ENCODE measurements at places on chromosomes 6 and 20.

- peak; percentile 22 for DNase-seq
Measured at GRCh38 chr20:18058661-18059467, 1.1 kb upstream of the OVOL2 start.

DNA sequence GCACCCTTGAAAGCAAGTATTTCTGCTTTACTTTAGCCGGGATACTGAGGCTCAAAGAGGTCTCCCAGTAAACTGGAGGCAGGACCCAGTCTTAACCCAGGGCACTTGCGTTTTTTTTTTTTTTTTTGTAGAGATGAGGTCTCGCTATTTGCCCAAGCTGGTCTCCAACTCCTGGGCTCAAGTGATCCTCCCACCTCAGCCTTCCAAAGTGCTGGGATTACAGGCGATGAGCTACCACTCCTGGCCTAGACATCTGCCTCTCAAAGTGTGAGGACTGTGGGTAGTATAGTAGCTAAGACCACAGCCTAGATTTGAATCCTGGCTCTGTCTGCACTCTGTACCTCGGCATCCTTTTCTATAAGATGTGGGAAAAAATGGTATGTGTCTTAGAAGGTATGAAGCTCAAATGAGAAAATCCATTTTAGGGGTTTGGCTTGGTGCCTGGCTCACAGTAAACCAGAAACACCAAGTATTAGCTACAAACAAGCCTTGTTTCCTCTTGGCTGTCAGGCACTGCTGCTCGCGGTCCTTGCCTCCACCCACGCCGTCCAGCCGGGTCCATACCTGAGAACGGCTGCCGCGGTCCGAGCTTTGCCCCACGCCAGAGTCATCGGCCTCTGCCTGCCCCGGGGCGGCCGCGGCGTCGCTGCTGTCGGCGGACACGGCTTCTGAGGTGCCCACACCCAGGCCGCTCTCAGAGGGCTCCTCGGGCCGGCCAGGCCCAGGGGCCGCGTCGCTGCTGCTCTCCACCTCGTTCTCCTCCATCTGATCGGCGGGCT is 1.2 kb downstream of the ZNF335 start:
- DNase-seq, result peak; percentile 37

GRCh38 chr20:20498076-20498861 is 130.4 kb downstream of the INSM1 start:
- DNase-seq, result peak; percentile 59

DNA sequence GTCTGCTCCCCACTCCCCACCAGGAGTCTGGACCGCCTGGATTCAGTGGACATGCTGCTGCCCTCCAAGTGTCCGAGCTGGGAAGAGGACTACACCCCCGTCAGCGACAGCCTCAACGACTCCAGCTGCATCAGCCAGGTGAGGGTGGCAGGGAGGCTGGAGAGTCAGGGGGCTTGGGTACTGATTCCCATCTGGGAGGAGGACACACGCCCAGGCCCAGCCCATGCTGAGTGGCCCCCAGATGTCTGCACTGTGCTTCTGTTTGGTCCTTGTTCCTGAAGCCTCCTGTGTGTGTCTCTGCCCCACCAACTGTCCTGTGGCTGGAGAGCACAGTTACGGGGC is 101.6 kb upstream of the MYL9 start:
- DNase-seq, result no peak

DNA sequence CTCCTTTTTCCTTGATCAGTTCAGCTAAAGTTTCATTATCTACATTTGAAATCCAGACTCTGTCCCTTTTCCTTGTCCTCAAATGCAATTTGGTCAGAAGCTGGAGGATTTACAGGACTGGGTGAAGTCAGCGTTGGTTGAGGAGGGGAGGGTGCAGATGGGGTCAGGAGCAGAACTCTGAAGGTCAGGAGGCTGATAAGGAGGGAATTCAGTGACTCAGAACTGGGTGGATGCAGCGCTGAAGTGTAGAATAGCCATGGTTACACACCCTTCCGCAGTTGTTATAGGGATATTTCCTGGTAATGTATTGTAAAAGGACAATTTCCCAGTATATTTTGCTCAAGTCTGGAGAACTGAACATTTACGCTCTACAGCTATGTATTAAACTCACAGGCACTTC is 133.1 kb upstream of the FOXA2 start:
- DNase-seq, result no peak

- no peak for DNase-seq
Measured at GRCh38 chr20:46802722-46803121, 91.9 kb upstream of the EYA2 start.

DNA sequence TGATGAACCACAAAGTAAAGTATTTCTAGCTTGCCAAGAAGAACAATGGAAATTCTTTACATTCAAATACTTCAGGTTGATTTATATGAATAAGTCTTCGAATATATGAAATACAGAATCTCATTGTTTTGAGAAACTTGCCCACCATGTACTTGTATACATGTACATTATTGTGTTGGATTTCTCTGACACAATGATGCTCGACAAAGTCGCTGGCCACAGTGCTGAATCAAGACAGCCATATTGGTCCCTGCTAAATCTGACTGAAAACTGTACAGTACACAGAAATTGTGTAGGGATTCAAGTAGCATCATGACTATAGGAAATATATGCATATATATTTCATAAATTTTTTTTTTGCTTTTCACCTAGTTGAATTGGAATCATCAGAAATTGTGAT is 13.1 kb upstream of the LIN28B start:
- peak; percentile 51 for DNase-seq

DNA sequence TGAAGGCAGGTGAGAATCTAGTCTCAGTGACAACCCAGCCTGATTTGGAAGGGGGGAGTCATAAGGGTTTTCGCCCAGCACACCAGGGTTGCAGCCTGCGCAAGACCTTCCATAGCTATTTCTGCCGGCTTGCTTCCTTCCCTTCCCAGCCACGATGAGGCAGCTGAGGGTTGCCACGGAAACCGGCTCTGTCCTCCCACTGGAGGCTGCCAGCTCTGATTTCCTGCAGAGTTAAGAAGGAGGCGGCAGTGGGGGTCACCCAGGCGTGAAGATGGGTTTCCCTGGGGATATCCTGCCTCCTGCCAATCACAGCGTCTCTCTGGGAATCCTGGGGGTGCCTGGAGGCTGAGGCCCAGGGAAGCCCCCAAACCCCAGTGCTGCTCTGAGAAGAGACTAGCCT is 23.1 kb upstream of the KCNB1 start:
- peak; percentile 82 for DNase-seq

GRCh38 chr20:10501402-10501801 is 66.3 kb downstream of the SLX4IP start:
- DNase-seq, result peak; percentile 66

DNA sequence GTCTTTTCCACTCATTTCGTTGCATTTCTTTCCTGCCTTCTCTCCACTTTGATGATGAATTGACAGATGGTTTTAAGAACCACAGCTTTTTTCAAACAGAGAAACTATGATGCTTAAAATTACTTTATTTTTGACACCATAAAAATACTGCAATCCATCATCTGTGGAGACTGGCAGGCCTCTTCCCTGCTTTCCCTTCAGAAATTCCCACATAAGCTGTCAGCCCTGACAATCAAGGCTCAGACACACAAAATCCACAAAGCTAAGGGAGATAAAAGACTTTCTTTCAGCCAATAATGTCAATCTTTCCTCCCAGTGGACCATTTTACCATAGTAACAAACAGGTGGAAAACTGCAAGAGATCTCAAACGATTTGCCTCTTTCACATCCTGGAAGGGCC is 82.4 kb downstream of the IPCEF1 start:
- no peak for DNase-seq

- no peak for DNase-seq
Measured at GRCh38 chr20:17946040-17946439, 22.6 kb downstream of the SNX5 start.

DNA sequence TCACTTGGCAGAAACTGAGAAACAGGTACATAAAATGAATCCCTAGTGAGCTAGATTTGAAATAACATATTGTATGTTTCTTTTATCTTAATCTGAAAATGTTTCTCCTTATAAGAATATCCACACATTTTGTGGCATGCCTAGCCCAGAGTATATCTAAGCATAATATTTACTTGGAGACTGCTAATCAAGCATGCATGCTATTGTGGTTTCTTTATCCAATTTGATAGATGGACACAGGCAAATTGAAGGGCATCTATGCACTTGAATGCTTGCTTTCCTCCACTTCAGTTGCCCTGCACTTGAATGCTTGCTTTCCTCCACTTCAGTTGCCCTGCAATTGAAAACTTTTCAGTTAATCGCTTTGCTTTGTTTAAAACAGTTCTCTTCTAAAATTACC is 729.8 kb downstream of the TBC1D32 start:
- peak; percentile 11 for DNase-seq

- DNase-seq, result no peak
Measured at GRCh38 chr6:101853231-101854085, 459.9 kb downstream of the GRIK2 start.

DNA sequence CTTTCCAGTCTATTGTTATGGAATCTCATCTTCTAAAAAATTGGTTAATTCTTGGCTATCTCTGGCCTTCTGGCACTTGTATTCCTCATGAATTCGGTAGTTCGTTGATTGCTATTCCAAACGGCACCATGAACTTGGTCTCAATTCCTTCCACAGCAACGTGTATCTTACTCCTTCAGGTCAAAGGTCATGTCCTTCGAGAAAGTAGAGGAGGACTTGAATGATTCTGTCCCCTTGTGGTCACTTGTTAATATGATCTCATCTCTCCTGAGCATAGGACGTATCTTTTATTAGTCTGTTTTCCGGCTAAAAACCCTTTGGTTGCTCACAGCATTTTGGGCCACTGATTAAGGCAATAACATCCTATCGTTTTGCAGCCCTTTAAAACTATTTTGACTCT is 9.4 kb downstream of the TLDC2 start:
- DNase-seq, result no peak

DNA sequence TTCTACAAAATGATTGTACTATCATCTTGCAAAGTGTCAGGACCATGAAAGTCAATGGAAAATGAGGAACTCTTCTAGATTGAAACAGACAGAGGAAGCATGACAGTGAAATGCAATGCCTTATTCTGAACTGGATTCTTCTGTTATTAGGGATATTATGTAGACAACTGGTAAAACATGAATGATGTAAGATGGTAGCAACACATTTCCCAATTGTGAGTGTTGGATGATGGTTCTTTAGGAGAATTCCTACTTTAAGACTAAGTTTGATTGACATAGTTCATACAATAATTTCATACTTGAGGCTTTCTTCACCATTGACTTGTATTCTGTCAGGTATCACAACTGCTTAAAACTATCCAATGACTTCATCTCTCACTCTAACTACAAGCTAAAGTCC is 4.5 kb downstream of the UBE3D start:
- DNase-seq, result no peak

DNA sequence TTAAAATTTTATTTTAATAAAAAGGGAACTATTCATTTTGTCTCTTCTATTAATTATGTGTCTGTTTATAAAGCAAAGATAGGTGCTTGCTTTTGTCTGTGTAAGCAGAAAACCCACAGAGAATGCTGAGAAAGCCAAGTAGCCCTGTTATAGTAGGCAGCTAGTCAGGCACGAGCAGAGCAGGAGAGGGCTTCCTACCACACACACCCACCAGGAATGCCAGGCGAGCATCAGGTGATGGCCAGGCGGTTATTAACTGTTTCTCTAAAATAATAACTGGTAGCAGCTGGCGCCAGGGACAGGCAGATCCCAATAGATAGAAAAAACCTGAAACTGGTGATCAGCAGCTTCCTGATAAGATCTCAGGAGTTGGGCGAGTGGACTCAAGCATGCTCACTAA is 15.7 kb downstream of the C6orf15 start:
- DNase-seq, result no peak

- peak; percentile 88 for DNase-seq
Measured at GRCh38 chr20:51586005-51586440, 43.5 kb upstream of the NFATC2 start.

- DNase-seq, result no peak
Measured at GRCh38 chr6:7033202-7033601, 74.6 kb upstream of the RREB1 start.

- DNase-seq, result no peak
Measured at GRCh38 chr6:15786846-15787245, 124.0 kb upstream of the DTNBP1 start.

GRCh38 chr6:163438940-163439335 is 24.4 kb downstream of the QKI start:
- DNase-seq, result no peak

DNA sequence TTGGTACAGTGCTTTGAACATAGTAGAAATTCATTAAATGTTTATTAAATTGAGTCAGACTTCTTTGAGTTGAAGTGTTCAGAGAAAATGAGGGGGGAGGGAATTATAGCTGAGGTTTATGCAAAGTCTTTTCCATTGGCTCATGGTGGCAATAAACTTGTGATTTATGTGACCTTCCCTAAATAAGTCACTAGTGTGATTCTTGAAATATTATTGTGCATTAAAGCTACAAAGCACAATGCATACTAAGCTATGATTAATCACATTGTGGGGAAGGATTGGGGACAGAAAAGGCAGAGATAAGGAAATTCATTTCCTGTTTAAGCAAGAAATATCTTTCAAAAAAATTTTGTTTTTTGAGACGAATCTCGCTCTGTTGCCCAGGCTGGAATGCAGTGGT is 877.5 kb downstream of the TFAP2A start:
- DNase-seq, result peak; percentile 13

DNA sequence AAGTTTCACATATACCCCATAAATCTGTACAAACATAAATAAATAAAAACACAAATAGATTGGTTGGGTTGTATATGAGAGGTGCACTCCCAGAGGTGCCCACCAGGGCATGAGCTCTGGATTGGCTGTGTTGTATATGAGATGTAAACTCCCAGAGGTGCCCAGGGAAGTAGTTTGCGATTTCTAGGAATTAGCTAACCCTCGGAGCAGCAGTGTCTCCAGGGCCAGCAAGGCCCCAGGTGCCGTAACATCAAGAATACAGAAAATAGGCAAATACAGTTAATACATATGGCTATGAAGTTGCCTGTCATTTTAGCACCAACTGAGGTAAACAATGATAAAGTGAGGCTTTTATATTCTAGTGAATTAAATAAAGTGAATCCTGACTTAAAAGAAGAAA is 5.4 kb upstream of the GINM1 start:
- no peak for DNase-seq

GRCh38 chr6:117265410-117266256 is at the start of gene VGLL2:
TSS of gene VGLL2 (plus strand) at chr6:117265558. CDS start at chr6:117265764, 206 bp downstream.
- peak; percentile 67 for DNase-seq

GRCh38 chr6:109073344-109074132 is 21.1 kb downstream of the SESN1 start:
- DNase-seq, result peak; percentile 79

- peak; percentile 72 for DNase-seq
Measured at GRCh38 chr20:12970372-12970821, 38.4 kb upstream of the SPTLC3 start.

- DNase-seq, result peak; percentile 57
Measured at GRCh38 chr20:32636283-32636682, 37.5 kb downstream of the C20orf203 start.

GRCh38 chr20:34829191-34829590 is 3.7 kb upstream of the NCOA6 start:
- DNase-seq, result no peak
